ENCODE measurements at places on chromosomes 2 and 18.

DNA sequence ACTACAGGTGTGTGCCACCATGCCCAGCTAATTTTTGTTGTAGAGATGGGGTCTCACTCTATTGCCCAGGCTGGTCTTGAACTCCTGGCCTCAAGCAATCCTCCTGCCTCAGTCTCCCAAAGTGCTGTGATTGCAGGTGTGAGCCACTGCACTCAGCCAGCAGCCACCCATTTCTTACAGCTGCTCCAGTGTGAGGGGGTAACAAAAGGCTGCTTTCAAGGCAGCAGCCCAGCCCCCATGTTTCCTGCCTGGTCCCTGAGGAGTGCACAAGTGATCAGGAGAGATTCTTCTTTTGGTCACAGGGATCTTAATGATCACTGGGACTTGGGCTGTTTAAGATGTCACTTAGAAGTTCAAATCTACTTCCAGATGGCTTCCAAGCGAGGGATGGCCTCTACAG, 15.2 kb upstream of the CXCR4 start:
- DNase-seq: no peak

DNA sequence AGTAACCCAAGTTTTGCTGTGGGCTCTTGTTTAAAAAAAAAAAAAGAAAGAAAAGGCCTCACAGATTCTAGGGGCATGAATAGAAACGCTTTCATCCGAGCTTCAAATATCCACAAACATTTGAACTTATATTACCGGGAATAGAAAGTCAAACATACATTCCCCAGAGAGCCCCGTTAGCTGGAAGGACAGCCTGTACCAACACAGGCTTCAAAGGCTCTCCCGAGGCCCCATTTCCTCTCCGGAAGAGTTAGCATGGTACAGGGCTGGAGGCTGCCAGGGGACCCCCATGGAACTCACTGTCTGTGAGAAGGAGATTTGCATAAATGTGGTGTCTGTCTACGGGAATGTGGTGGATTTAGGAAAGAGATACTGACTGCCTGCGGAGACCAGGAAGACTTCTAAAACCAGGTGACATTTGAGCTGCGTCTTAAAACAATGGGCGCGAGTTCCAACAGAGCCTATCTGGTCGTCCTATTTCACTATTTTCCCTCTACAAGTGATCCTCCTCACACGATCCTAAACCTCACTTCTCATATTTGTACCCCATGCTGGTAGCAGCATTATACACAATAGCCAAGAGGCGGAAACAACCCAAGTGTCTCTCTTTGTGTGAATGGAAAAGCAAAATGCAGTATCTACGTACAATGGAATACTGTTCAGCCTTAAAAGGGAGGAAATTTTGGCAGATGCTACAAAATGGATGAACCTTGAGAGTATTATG, 820 bp upstream of the MATN3 start:
- DNase-seq: no peak

GRCh38 chr2:28979576-28980366, 1.3 kb upstream of the TOGARAM2 start:
- no peak for DNase-seq

- DNase-seq: no peak
Observed at GRCh38 chr2:216776066-216776850, 80.9 kb upstream of the IGFBP5 start.

DNA sequence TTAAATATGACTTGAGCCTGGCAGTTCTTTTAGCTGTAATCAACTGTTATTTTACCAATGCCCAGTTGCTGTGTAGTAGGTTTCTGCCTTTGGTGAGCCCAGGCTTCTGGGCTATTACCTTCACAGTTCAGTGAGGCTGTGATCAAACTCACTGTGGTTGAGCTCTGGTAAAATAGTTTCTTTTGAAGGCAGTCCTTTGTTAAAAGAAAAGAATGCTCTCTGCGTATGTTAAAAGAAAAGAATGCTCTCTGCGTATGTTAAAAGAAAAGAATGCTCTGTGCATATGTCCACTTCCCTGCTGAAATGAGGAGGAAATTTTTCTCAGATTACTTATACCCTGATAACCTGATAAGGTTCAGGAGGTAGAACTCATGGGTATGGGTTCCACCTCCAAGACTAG, 244.3 kb downstream of the RNF144A start:
- no peak for DNase-seq

- DNase-seq: no peak
Observed at GRCh38 chr2:5060956-5061355, 631.2 kb upstream of the SOX11 start.

DNA sequence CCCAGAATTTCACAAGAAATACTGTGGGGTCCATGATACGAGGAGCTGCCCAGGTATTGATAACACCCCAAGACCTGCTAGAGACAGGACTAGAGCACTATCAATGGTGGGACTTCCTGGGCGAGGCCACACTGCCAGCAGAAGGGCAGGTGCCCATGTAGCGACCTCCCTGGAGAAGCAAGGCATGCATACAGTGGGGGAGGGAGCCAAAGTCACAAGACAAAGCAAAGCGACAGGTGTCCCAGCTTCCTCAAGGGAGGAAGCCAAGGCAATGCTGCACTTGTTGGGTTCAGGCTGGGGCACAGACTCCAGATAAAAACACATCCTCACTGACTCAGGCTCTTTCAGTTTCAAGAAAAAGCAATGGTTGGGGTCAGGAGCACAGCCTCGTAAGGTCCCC, 7.5 kb downstream of the CD207 start:
- DNase-seq: no peak

DNA sequence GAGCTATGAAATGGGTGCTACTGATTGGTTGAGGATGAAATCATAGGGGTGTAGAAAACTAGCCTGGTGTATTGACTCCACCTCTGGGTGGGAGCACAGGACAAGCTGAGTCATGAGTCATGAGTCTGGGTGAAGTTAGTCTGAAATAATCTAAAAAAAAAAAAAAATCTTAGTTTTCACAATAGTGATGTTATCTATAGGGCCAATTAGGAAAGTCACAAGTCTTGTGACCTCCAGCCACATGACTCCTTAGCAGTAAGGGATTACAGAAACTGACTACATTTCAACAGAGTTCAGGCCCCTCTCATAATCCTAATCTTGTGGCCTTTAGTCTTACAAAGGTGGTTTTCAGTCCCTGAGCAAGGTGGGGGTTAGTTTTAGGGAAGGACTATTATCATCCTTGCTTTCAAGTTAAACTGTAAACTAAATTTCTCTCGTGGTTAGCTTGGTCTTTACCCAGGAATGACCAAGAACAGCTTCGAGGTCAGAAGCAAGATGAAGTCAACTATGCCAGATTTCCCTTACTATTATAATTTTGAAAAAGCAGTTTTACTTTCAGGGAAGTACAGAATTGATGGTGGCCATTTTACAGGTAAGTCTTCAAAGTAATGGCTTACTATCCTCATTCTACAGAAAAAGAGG, 338.0 kb upstream of the GYPC start:
- DNase-seq: no peak

- DNase-seq: no peak
Observed at GRCh38 chr18:12442946-12443345, 35.2 kb downstream of the PRELID3A start.

DNA sequence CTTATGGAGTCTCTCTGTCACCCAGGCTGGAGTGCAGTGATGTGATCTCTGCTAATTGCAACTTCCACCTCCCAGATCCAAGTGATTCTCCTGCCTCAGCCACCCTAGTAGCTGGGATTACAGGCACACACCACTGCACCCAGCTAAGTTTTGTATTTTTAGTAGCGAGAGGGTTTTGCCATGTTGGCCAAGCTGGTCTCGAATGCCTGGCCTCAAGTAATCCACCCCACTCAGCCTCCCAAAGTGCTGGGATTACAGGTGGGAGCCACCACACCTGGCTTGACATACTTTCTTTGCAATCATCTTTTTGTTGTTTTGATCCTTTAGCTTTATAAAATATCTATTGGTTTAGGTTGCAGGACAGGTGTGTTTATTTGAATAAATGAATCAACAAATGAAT, 9.7 kb upstream of the KCNE4 start:
- no peak for DNase-seq

DNA sequence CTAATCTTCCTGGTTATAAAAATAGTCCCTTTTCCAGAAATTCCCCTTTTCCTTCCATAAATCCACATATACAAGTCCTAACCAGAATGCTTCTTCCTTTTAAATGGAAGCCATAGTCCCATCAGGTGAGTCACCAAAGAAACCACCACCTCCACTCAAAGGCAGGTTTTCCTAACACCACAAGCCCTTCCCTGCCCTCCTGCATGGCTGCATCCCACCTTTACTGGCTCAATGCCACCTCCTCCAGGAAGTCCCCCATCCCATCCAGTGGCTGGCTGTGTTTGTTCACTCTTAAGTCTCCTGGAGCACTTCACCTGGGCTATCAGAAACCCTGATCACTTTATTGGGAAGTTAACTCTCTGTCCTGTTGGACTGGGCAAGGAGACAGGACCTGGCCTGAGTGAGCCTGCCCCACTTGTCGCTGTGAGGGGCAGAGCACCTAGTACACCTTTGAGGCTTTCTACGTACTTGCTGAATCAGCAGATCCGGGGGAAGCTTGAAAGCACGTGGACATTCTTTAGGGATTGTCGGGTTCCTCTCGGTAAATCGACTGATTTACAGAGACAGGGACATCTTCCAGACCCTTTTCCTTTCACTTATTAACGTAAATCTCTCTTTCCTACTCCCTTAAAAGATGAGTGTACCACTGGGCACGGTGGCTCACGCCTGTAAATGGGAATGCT, 71.0 kb downstream of the NGEF start:
- no peak for DNase-seq

GRCh38 chr2:129914538-129915302, 64.7 kb upstream of the RAB6C start:
- no peak for DNase-seq

GRCh38 chr18:56831988-56832387, 180.8 kb downstream of the WDR7 start:
- DNase-seq: no peak

GRCh38 chr2:32271063-32271462, 6.4 kb upstream of the NLRC4 start:
- DNase-seq: no peak

- no peak for DNase-seq
Observed at GRCh38 chr2:126883666-126884040, 15.0 kb upstream of the TEX51 start.

DNA sequence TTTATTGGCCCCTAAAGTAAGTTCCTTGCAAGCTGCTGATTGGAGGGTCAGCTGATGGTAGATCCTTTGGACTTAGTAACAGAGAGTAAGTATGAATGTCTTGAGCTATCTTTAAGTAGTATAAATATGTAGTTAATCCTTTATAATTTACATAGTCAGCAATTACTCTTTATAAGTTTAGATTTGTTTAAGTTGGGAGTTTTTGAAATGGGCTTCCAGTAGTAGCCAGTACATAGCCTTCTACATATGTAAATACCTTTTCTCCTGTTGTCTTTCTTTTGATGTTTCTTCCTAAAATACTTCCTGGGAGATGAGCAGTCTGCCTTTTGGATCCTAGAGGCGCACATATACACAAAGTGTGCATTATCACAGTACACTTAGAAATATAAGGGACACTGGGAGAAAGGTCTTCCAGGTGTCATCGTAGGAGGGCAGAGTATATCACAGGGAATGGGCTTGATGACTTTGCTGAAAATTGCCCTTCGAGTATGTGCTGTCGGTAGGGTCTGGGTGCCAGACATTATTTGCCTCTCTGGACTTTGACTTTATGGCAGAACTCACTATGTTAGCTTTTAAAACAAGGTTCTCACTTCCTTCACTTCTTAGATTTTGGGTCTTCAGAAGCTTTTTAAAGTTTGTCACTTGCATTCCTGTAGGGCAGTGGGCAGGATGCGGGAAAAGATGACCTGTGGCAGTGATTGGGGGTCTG, 21.6 kb downstream of the TTLL4 start:
- no peak for DNase-seq

GRCh38 chr2:223971-224760, 39.7 kb downstream of the SH3YL1 start:
- no peak for DNase-seq

- DNase-seq: no peak
Observed at GRCh38 chr2:72543497-72544216, 282.2 kb downstream of the EXOC6B start.

GRCh38 chr18:79945118-79946042, 6.1 kb downstream of the SLC66A2 start:
- DNase-seq: no peak

DNA sequence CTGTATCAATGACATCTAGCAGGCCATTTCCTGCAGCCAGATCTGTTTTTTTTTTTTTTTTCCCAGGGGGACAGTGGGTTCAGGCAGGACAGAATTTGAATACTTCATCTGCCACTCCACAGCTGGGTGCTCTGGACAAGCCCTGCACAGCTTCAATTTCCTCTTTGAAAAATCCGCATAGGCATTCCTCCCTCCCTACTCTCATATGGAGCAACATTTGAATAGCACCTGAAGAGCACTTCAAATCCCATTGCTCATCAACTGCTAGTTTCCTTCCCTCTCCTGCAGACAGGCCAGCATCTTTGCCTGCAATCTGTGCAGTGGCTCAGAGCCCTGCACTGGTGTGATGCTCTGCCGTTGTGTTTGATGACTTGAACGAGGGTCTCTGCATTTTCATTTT, 326.3 kb downstream of the TSN start:
- no peak for DNase-seq

- DNase-seq: peak; percentile 4
Observed at GRCh38 chr2:212892193-212892592, 259.2 kb downstream of the IKZF2 start.
